ENCODE measurements at places on chromosomes 13 and 19. TPM values are rescaled to one million over a fixed set of nuclear protein-coding genes. Genes with fewer than 3 reads are reported as not detected.
A peak's percentile ranks its signal among the peaks of the same experiment; 100 is the strongest.

DNA sequence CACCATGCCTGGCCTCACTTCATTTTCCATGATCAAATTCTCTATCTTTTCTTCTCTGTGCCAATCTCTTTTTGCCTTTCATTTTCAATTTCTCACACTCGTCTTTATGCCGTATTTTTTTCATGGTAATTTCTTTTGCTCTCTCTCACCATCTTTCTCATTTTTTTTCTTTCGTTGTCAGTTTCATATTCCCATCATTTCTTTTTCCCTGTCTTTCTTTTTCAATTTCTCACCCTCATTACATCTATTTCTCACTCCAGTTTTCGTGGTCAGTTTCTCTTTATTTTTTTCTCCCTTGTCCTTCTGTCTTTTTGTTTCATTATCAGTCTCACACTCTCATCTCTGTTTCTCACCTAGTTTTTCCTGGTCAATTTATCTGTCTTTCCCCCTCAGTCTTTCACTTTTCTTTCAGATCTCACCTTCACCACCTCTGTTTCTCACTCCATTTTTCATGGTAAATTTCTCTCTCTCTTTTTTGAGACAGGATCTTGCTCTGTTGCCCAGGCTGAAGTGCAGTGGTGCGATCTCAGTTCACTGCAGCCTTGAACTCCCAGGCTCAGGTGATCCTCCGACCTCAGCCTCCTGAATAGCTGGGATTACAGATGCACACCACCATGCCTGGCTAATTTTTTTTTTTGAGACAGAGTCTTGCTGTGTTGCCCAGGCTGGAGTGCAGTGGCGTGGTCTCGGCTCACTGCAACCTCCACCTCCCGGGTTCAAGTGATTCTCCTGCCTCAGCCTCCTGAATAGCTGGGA, 14.1 kb downstream of the SSC5D start:
- DNase-seq, result no peak

DNA sequence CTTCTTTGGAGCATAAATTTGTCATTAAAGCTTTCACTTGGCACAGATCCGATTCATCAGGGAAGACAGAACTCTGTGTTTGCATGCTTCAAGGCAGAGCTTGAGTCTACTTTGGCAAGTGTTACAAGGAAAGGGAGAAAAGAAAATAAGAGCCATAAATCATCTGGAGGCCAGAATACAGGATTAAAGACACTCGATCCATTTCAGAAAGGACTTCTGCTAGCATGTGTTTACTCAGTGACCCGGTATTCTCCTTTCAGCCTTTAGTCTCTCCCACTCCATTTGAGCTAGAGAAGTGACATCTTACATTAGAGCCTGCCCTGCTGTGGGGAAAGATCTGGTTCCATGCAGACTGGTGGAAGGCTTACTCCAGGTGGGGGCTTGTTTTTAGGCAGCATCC, 306.4 kb downstream of the KLF5 start:
- DNase-seq, result no peak

DNA sequence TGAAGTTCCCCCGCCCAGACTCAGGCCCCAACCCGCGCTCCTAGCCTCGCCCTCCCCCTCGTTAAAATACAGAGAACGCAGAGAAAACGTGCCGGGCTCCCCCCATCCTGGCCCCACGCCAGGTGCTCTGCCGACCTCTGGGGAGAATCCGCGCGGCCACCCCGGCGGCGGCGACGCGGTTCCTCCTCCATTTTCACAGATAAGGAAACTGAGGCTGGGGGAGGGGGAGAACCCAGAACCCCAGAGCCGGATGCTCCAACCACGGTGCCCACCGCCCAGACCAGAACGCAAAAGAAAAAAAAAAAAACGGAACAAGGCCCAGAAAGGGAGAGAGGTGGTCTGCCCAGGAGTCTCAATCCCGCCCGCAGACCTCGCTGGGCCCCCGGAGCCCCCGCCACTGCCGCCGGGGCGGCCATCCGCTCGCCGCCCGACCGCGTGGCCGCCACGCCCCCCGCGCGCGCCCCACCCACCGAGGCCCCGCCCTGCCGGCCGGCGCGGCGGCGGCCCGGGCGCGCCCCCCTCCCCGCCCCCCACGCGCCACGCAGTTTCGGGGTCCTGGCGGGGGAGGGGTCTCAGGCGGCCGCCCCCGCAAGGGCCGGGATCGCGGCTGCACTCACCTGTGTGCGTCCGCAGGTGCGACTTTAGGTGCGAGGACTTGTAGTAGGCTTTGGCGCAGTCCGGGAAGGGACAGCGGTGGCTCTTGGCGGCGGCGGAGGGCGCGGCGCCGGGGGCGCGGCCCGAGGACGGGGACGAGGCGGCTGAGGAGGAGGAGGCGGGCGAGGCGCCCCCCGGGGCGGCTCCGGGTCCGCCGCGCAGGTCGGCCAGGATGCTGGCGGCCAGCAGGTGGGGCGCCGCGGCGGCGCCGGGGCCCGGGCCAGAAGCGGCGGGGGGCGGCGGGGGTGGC, 703 bp downstream of the KLF16 start:
- no peak for DNase-seq

- DNase-seq, result no peak
These were observed 13.5 kb downstream of the IL17D start for GRCh38 chr13:20716951-20717350.

MZT1 gene
- 6.0 TPM for total RNA-seq

FAM83E gene
- 0.18 TPM for total RNA-seq

GRIN3B gene
- 0.74 TPM for total RNA-seq

GRCh38 chr13:104967836-104968630, 1567.4 kb downstream of the EFNB2 start:
- no peak for DNase-seq

DNA sequence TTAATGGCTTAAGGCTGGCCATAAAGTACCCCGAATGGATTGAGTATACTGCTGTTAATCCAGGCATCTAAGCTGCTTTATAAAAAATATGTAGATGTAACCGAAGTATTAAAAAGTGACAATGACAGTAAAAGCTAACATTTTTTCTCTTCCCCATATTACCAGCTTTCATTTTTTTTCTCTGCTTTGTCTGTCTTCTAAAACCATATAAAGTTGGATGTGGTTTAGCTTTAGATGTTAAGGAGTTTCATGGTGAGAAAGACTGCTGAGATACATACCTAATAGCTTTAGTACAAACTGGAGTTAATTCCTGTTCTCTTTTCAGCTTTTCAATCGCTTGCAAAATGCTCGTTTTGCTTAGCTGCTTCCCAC, 838 bp downstream of the AKAP11 start:
- DNase-seq, result peak; percentile 20

DNA sequence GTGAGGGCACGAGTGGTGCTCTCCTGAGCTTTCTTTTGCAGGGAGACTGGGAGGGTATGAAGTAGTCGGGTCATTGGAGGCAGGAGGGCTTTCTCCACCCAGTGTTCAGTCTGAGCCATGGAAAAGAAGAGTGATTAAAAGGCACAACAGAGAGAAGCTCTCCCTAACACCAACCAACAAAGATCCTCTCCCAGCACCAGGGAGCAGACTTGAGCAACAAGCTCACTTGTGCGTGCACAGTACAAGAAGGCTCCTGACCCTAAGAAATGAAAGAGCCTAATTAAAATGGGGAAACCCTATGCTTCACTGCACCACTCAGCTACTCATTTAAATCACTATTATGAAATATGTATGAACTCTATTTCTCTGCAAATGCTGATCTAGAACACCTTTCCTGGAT, 276.3 kb upstream of the SOX21 start:
- DNase-seq, result no peak

- DNase-seq, result no peak
These were observed 52.2 kb downstream of the ATP11A start for GRCh38 chr13:112741835-112742570.

DNA sequence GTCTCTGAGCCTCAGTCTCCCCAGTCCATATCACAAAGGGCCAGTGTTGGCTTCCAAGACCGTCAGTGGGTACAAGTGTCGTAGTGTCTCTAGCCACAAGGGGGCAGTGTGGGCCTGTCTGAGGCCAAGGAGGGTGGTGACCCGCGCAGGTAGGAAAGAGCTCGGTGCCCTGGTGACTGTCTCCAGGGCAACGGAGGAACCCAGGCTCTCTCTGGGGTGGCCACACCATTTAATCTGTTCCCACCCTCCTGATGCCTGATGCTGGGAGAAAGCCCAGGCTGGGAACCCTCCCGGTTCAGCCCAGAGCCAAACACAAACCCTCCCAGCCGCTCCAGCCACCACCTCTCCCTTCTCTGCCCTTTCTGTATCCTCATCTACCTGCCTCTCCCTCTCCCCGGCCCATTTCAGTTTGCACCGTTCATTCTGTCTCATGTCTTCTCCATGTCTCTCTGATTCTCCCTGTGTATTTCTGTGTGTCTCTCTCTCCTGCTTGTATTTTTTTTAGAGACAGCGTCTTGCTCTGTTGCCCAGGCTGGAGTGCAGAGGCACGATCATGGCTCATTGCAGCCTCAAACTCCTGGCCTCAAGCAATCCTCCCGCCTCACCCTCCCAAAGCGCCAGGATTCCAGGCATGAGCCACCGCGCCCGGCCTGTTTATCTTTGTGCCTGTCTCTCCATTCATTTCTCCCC, 17.5 kb upstream of the MEIS3 start:
- peak; percentile 62 for DNase-seq

DNA sequence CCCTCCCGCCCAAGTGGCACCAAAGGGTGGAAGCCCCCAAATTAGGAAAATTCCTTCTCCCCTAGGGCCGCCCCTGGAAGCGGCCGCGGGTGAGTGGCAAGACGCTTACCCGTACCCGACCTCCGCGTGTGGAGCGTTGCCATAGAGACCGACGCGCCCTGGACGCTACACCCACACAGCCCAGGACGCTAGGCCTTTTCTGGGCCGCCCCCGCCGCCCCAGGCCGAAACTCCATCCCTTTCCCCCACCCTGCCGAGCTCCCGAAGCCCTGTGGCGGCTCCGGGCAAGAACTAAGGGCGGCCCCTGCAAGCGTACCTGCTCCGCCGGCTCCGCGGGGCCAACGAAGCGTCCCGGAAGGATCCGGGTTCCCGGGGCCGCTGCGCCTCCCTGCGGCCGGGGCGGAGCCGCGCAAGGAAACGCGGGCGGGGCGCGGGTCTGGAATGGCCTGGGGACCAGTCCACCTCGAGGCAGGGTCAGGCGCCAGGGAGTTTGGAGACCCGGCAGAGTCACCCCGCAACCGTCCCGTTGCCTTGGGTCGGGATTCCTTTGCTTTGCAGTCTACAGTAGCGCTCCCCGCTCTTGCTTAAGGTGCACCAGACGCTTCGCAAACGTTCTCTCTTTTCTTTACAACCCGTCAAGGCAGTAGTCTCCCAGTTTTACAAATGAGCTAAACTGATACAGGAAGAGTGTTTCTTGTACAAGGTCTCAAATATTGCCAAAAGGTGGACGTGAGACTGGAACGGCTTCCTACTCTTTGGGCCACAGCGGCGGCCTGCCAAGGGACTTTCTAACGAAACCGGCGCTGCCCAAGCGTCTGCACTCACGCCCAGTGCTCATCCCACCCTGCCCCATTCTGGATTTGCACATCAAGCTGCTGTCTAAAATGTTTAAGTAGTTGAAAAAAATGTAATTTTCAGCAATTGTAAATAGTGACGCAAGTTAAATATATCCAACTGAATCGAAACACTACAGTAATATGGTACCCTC, at the start of gene NEK5:
Gene NEK5, minus strand, starts transcription at position 360 of the 987 bp plus-strand sequence. CDS start 1,591 bp downstream, outside the sequence.
- DNase-seq, result peak; percentile 34

B3GNT3 gene
- not detected for total RNA-seq

DNA sequence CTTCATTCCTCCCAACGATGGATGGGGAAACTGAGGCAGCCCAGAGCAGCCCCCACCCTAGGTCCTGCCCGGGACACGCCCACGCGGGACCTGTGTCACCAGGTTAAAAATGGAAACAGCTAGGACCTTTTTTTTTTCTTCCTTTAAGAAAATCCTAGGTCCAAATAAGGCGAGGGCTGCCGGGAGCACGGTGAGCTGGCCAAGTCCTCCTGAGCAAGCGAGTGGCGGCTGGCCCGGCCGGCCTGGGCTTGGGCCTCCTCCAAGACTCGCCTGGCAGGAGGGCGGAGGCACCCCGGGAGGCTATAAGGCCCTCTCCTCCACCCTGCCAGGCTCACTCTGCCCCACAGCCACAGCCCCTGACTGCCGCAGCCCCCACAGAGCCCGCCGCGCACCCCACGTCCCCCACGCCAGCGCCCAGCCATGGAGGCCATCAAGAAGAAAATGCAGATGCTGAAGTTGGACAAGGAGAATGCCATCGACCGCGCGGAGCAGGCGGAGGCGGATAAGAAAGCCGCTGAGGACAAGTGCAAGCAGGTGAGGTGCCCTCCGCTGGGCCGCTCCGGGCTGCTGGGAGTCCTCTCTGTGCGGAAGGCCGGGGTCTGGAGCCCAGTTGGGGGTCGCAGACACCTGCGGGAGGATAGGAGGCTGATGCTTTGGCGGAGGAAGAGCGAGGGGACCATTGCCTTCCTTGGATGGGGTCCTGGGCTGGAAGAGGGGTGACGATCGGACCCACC, 8.9 kb upstream of the TPM4 start:
- DNase-seq, result peak; percentile 92

DNA sequence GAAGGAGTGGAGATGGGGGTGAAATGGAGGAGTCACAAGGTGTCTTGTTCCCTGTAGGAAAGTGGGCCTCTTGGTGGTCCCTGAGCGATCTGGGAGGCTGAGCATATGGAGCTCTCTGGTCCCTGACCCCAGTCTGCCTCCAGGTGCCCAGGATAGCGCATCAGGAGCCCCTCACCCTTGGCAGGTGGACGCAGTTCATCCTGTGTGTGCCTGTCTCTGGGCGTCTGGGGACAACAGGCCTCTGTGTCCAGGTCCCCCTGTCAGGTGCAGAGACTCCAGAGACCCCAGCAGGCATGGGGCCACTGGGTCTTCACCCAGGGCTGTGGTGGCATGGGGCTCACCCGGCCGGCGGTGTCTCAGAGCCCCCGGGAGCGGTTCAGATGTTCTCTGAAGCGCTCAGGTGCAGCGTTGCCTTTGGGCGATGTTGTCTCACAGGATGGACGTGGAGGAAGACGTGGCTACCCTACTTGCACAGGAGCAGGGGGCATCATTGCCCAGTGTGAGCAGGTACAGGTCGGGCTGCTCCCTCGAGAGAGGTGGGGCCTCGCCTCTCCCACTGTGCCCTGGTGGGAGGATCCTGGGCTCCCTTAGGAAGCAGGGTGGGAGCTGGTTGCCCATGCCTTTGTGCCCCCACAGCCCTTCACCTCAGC, 58.1 kb upstream of the TPM4 start:
- DNase-seq, result no peak

RNF113B gene
- not detected for total RNA-seq

- DNase-seq, result no peak
These were observed 5.6 kb upstream of the GPR42 start for GRCh38 chr19:35365303-35365702.

CALR3 gene
- not detected for total RNA-seq

ZNF763 gene
- total RNA-seq, result 3.4 TPM

DNA sequence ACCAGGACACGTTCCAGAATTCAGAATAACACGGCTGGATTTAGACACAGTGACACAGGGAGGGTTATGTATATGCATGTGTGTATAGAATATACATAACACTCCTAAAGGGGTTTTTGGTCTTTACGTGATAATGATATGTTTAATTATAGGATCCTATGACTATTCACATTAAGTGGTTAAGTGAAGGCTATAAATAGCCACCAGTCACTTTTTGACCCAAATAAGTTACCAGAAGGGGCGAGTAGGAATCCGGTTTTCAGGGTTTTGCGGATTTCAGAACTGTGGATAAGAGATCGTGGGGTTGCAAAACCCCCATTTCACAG, 6.9 kb downstream of the ANGPTL6 start:
- no peak for DNase-seq

- DNase-seq, result no peak
These were observed 37.6 kb upstream of the RNF113B start for GRCh38 chr13:98214707-98215106.

Data from fibroblast of the aortic adventitia (primary cell).